Ascending aorta (tissue), 2 donors: ENCODE measurements at places on chromosomes 2 and 18. TPM values are rescaled to one million over a fixed set of nuclear protein-coding genes. Genes with fewer than 3 reads are reported as not detected.

- no peak for DNase-seq
Measured at GRCh38 chr2:49490710-49491109, 336.4 kb upstream of the FSHR start.

GRCh38 chr2:96114903-96115581 lies 1.3 kb downstream of the ADRA2B start:
- DNase-seq = no peak

DNA sequence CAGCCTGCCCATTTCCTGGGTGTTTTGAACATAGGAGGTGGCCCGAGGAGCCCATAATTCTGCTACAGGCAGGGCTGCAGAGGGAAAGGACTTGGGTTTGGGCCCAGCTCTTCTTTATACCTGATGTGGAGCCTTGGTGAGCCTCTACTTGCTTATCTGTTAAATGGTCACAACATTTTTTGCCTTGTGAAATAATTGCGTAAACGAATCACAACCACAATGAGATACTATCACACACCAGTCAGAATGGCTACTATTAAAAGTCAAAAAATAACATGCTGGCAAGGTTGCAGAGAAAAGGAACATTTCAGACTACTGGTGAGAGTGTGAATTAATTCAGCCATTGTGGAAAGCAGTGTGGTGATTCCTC lies 4.1 kb upstream of the FABP1 start:
- DNase-seq = no peak

DNA sequence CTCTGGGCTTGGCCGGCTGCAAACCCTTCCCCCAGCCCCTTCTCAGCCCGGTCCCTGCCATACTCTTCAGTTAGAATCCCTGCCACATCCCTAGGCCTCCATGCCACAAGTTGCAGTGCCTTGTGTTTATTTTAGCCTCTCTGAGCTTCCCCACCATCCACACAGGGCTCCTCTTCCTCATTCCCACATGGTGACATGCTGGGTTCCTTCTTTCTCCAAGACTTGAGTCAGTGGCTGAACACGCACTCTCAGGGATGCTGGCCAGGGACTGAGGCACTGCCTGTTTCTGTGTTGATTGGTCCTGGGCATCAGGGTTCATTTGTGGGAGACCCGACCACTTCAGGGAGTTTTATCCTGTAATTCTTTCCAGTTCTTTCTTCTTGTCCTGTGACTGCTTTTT lies 56.3 kb downstream of the KCNS3 start:
- peak; percentile 93 for DNase-seq

GRCh38 chr18:44474591-44474990 lies 206.1 kb upstream of the SETBP1 start:
- no peak for DNase-seq

The TBR1 gene
- total RNA-seq = not detected

The MROH2A gene
- total RNA-seq = not detected
